ENCODE measurements at places on chromosomes 1 and 21. TPM values are rescaled to one million over a fixed set of nuclear protein-coding genes. Genes with fewer than 3 reads are reported as not detected.

Gene CAPN8
- total RNA-seq, result 16.4 TPM

Gene C1orf115
- total RNA-seq, result 49.2 TPM

Gene AUNIP
- 2.4 TPM for total RNA-seq

GRCh38 chr1:69492286-69492685 lies 75.4 kb upstream of the LRRC7 start:
- no peak for DNase-seq

GRCh38 chr1:61233121-61233660 lies 150.8 kb downstream of the NFIA start:
- DNase-seq, result no peak

GRCh38 chr1:190479050-190479397 lies 1.4 kb upstream of the BRINP3 start:
- peak; percentile 63 for DNase-seq

DNA sequence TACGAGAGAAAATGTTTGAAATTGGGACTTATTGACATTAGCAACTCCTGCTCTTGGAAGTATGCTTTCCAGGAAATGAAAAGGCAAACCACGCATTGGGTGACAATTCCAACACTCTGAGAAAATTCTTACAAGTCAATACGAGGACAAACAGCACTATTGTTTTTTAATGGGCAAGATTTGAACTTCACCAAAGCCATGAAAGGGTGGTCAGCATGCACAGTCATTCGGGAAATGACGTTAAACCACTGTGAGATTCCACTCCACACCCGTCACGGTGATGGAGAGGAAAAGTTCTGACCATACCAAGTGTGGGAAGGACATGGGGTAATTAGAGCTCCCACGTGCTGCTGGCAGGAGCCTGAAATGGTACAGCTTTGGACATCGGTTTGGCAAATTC lies 12.2 kb upstream of the PRXL2B start:
- no peak for DNase-seq

DNA sequence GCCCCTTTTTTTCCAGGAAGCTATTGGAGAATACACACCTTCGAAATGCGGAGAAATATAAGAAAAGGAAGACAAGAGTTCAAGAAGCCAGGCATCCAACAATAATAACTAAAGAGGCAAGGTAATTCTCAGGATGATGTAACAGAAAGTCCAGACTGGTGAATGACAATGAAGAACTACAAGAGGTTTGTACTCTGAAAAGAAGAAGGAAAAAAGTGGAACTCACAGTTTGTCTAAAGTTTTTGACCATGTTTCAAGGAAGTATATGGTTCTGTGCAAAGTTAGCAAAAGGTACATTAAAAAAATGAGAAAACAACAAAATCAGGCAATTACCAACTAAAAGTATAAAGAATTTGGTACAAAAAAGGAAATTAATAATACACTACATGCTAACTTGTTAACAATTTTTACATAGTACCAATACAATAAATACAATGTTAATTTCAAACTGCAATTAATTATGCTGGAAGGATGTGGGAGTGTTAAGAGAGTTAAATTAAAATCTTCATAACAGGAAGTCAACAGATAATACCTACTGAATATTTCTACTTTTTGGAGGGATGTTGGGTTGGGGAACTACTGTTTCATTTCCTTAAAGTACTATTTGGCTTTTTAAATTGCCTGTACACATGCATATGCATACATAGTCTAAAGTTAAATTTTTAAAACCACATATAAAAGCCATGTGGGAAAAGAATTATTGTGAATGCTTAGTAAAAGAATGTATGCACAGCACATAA lies 12.9 kb upstream of the CD55 start:
- DNase-seq, result no peak

GRCh38 chr1:54437783-54438182 lies 31.6 kb upstream of the SSBP3 start:
- no peak for DNase-seq

DNA sequence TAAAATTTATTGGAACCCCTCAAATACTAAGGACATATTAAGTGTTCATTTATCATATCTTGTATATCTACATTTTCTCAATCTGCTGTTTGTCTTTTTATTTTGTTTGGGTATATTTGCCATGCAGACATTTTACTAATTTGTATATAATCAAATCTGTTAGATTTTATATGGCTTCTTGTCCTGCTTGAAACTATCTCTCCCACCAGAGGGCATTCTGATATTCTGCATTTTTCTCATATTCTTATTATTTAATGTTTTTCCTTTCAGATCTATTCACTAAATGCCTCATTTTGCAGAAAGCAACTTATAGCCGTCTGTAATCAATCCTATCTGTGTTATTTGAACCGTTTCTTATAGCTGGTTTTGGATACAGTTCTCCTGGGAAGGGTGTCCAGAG lies 745.5 kb downstream of the LRRIQ3 start:
- no peak for DNase-seq

- peak; percentile 22 for DNase-seq
These were observed 26.2 kb downstream of the TNFSF18 start for GRCh38 chr1:173024543-173024942.
